Sciatic nerve (tissue), 2 donors: ENCODE measurements at places on chromosomes 4 and X.
A peak's percentile ranks its signal among the peaks of the same experiment; 100 is the strongest.

DNA sequence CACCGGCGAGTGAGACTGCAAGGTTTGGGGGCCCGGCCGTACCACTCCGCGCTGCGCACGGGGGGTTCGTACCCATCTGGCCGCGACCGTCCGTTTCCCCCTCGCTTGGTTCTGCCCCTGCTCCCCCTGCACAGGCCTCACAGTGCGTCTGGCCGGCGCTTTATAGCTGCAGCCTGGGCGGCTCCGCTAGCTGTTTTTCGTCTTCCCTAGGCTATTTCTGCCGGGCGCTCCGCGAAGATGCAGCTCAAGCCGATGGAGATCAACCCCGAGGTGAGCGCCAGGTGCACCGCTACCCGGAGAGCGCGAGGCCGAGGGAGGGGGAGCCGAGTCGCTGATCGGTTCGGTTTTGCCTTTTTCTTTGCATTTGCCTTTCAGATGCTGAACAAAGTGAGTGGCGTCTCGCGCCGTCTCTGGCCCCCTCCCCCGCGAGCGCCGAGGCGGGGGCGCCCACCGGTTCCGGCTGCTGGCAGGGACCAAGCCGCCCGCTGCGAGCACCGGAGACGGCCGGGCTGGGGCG is at the start of gene UCHL1:
UCHL1 (plus strand) TSS at position 189 of the 517 bp plus-strand sequence; CDS start at position 238, 49 bp downstream.
- peak; percentile 71 for DNase-seq

- no peak for DNase-seq
Measured at GRCh38 chrX:38798956-38799355, 2.3 kb upstream of the MID1IP1 start.

DNA sequence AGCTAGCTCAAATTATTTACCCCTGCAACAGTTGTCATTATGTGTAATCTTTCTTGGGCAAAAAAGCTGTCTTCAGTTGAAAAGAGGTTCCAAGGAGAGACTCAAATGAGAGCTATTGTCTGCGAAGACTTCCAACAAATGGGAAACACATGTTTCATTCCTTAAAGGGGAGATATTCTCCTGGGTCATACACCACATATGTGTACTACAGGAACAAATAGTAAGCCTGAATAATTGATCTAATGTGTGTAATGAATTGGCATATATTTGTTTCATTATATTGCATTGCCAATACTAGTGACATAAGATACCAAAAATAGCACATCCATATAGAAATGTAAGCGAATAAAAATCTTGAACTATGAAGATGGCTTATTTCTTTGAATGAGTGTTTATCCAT is 950.9 kb upstream of the NDST4 start:
- no peak for DNase-seq

DNA sequence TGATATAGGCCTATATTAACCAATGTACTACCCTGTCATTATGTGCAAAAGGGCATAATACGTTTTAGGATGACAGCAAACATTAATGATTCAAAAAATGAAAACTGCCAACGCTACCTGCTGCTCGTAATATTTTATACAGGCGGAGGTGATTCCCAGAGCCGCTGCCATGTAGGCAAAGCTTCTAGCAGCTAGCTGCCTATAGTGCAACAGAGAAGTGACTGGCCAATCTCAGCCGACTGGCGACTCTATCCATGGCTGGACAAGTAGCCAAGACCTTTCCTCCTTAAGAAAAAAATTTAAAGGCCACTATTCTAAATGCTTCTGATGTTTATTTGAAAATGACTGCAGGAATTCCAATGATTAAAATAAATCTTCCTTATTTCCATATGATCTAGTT is 1.9 kb downstream of the PPARGC1A start:
- no peak for DNase-seq

GRCh38 chr4:100843910-100844309 is 326.1 kb upstream of the EMCN start:
- DNase-seq = no peak

GRCh38 chr4:53601251-53601764 is 10.0 kb upstream of the LNX1 start:
- DNase-seq = peak; percentile 58

GRCh38 chr4:150371869-150372268 is 210.1 kb upstream of the MAB21L2 start:
- DNase-seq = no peak

GRCh38 chr4:94412658-94413038 is 39.1 kb upstream of the PDLIM5 start:
- DNase-seq = no peak

DNA sequence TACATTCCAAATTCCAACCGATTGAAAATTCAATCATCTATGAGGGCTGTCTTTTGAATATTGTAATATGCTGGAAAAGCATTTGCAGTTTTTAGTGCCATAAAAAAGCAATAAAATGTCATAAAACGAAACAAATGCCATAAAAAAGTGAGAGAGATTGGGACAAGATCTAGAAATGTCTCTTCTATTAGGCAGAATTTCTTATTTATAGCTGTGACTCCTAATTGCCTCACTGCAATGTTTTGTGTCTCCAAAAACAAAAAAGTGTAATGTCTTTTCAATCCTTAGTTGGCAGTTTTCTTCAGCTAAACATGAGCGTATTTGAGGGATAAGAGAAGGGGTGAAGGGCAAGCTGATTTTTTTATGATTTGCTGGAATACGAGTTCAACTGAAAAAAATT is 153.9 kb downstream of the NAF1 start:
- DNase-seq = no peak

DNA sequence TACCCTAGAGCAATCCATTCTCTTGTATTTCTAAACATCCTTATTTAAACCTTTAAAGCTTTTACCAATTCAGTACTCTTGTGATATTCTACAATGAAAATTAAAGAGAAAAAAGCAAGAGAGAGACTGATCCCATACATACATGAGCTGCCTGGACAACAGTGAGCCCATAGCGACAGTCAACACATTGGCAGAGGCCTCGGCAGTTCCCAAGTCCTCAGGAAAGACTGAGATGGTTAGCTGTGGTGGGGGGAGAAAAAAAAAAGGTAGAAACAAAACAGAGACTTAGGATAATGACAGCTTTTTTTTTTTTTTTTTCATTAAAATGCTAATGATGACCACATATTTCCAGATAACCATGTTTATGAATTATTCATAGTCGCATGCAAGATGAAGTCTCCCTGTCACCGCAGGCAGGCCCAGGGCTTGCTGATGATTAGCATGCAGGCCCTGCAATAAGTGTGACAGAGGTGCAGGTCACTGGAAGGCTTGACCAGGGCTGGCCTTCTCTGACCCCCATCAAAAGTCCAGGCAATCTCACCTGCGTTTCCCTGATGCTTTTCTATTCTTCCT is 148.8 kb downstream of the APBB2 start:
- no peak for DNase-seq

DNA sequence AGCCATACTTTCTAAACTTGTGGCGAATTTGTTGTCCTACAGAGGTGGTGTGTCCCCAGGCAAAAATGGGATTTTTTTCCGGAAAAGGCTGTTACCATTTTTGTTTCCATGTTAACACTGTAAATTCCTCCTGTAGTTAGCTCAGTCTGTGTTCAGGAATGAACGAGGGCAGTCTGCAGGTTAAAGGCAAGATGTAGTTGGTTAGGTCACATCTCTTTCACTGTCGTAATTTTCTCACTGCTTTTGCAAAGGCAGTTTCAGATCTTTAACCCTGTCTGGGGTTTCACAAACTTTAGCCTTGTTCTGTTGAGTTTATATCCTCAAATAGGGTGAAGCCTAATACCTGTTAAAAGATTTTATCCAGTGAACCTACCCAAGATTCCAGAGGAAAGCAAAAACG is 50.5 kb upstream of the PUDP start:
- DNase-seq = no peak

DNA sequence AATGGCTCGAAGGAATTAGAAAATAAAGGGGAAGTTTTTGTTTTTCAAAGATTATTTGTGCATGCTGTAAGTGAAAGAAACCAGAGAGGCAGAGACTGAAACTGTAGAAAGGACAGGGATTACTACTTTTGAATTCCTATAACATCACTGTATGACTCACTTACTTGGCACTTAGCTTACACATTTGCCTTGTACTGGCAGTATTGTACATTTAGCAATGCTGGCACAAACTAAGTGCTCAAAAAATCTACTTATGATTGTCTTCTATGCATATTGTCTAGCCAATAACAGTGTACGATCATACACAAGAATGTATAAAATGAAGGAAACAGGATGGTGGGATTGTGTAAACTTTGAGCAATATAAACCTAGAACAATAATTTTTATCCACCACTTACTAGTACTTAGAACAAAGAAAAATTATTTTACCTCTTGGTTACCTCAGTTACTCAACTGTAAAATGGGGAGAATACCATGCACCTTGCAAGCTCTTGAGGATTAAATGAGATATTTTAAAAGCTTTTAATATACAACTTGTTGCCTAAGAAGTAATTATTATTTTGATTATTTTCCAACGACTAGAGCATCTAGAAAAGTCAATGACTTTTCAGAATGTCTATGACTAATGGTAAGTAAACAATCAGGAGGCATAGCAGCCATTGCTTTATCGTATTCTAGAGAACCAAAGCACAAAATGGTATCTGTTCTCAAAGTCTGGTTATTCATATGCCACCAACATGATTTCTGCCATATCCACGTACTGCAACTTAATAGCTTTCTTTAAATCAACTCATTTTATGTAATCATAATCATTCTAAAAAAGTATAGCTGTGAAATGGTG is 4.7 kb downstream of the FAM120C start:
- DNase-seq = no peak

GRCh38 chr4:89100853-89101252 is 10.5 kb upstream of the TIGD2 start:
- DNase-seq = no peak

GRCh38 chr4:70801265-70801809 is 38.4 kb downstream of the GRSF1 start:
- no peak for DNase-seq

- DNase-seq = no peak
Measured at GRCh38 chrX:44282753-44283152, 60.7 kb downstream of the EFHC2 start.

GRCh38 chrX:101163166-101163565 is 56.4 kb upstream of the DRP2 start:
- DNase-seq = no peak

DNA sequence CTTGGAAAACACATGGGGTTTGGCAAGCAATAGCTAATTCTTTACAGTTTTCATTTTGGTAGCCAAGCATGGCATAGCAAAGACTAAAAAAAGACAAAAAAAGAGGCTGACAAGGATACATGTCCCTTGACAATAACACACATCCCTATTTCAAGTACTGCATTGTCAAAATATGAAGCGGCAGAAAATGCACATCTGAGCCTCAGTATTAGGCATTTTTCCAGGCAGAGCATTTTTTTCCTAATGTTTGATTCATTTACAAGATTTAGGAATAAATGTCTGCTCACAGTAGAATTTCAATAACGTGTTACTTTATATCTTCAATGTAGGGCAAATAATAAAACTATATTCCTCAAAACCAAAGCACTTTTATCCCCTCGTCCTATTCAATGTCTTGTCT is 216.3 kb upstream of the PCDH18 start:
- DNase-seq = no peak

DNA sequence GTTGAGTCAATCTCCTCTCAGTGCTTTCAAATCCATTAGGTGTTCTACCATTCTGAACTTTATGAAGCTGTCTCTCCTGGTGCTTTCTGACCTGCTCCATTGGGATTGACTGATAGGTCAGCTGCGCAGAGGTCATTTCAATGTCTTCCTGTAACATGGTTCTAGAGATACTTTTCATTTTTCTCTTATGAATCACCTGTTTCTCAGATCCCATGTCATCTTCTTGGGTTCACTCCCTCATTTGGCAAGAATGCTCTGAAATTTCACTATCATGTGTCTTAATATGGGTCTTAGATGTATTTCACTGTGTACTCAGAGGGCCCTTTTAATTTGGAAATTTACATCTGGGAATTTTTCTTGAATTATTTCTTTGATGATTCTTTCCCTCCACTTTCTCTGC is 13.8 kb upstream of the PGM2 start:
- DNase-seq = no peak

DNA sequence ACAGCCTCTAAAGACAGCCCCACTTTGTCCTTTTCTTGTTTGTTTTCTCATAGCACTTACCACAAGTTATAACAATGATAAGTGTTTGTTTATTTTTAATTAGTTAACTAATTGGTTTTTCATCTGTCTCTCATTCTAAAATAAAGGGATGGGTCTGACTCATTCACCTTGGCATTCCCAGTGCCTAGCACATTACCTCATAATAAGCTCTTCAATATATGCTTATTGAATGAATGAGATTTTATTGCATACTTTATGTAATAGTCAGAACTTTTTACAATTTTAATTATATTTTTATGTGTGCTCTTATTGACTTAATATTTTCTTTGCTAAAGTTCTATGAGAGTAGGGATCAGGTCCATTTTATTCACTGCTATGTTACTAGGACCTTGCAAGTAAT is 22.8 kb upstream of the PRKG2 start:
- DNase-seq = no peak

DNA sequence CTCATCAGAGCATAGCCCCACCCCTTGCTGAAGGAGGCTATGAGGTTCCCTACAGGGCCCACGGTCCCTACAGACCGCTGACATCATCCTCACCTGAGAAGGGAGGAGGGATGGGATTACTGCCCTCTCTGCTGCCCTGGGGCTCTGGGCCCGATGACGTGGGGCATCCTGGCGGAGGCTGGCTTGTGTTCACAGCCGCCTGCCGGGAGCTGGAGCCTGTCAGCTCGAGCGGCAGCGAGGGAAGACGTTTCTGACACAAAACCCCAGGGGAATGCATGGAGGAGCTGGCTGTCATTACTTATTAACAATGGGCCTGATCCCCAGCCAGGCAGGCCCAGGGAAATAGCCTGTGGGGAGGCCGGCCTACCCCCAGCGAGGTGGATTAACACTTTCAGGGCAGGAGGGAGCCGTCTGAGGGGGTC is 106.6 kb upstream of the ATP6AP2 start:
- DNase-seq = no peak

DNA sequence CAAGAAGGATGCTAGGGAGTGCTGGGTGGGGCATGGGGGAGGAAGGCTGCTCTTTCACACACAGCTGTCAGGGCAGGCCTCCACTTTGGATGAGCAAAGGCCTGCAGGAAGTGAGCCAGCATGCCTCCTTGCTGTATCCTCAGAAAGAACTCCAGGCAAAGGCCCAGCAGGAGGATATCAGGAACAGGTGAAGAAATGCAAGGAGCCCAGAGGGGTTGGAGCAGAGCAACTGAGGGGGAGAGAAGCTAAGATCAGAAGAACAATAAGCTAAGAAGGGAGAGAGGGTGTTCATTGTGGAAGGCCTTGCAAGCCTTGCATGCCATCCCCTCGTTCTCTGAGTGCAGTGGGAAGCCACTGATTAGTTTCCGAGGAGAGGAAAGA is 115.1 kb downstream of the CAMK2D start:
- no peak for DNase-seq

GRCh38 chr4:116342143-116342542 is 743.2 kb downstream of the TRAM1L1 start:
- no peak for DNase-seq

GRCh38 chr4:80007745-80008149 is 65.3 kb downstream of the ANTXR2 start:
- DNase-seq = no peak

DNA sequence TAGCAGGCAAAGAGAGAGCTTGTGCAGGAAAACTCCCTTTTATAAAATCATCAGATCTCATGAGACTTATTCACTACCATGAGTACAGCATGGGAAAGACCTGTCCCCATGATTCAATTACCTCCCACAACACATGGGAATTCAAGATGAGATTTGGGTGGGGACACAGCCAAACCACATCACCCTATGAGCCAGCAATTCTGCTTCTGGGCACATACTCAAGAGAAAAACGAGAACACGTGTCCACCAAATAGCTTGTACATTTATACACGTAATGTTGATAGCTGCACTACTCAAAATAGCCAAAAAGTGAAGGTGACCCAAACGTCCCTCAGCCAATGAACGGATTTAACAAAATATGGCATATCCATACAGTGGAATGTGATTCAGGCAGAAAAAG is 94.5 kb upstream of the DHRSX start:
- no peak for DNase-seq
